NCI-H2081 (cell line): ENCODE measurements at places on chromosomes 2 and 18.
A peak's percentile ranks its signal among the peaks of the same experiment; 100 is the strongest.

DNA sequence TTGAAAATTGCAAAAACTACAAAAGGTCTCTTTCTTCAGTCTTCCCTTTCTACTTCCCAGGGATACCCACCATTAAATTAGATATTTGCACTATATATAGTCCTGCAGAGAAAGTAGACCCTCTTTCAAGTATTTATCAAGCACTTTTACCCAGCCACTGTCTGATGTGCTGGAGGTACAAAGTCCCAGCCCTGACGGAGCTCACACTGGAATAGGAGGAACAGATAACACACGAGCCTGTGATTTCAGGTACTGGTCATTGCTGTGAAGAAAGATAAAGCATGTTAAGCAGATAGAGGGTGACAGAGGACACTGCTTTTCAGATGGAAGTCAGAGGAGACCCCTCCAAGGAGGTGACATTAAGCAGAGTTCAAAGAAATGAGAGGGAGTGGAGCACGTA lies 19.6 kb downstream of the SEC11C start:
- DNase-seq: no peak

GRCh38 chr2:222042666-222043065 lies 256.1 kb downstream of the PAX3 start:
- no peak for DNase-seq

DNA sequence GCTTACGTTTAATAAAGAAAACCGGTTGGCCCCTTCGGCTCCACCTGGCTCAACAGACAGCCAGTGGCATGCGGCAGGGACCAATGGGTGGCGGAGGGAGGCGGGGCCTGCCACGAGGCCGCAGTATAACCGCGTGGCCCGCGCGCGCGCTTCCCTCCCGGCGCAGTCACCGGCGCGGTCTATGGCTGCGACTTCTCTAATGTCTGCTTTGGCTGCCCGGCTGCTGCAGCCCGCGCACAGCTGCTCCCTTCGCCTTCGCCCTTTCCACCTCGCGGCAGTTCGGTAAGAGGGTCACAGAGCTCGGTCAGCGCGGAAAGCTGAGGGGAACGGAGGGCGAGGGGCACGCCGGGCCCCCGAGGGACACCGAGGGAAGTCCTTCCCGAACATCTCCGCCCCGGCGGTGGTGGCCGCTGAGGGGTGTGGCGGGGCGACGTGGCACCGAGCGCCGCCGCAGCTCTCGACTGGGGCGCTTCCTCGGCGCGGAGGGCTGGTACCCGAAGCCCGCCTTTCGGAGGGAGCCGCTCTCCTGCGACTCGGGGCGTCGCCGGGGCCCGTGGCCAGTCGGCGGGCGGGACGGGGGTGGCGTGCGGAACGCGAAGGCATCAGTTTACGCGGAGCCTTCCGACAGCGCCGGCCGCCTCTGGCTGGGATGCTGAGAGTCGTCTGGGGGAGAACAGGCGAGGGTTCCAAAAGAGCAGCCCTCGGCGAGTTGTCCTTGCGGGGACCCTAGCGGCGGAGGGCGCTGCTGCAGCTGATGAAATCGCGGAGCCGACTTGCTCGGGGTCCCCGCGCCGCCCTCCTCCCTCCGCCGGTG lies at the start of gene MTHFD2:
Gene MTHFD2, plus strand, starts transcription at position 155 of the 814 bp plus-strand sequence. Its CDS starts 27 bp downstream, at position 182.
- peak; percentile 98 for DNase-seq

- no peak for DNase-seq
Observed at GRCh38 chr2:168643979-168644378, 158.5 kb upstream of the NOSTRIN start.

GRCh38 chr18:68263481-68263880 lies 451.4 kb downstream of the TMX3 start:
- no peak for DNase-seq

GRCh38 chr2:80496346-80496745 lies 191.8 kb upstream of the LRRTM1 start:
- no peak for DNase-seq

GRCh38 chr18:11050966-11051365 lies 98.4 kb downstream of the PIEZO2 start:
- DNase-seq: no peak

DNA sequence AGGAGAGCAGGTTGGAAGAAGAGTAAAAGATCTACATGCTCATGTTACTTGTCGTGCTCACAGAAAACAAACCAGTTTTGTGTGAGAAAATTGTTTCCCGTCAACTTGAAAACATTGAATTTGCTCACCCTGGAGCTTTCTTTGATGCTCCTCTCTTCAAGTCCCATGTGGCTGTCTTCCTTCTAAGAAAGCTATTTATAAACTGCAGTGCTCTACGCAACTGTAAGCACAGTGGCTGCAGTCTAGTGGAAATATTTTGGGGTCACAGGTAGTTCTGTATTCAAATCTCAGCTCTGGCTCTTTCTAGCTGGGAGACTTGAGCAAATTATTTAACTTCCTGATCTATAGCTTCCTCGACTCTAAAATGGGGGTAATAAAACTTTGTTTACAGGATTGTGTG lies 211.8 kb downstream of the PLCL1 start:
- no peak for DNase-seq

- no peak for DNase-seq
Observed at GRCh38 chr18:56475250-56475649, 163.1 kb downstream of the TXNL1 start.

- no peak for DNase-seq
Observed at GRCh38 chr2:236607471-236608187, 38.0 kb downstream of the ACKR3 start.

- DNase-seq: no peak
Observed at GRCh38 chr2:172613040-172613439, 57.1 kb downstream of the PDK1 start.

- DNase-seq: no peak
Observed at GRCh38 chr2:119324685-119325270, 41.9 kb downstream of the C2orf76 start.

- DNase-seq: no peak
Observed at GRCh38 chr2:18924386-18924785, 335.0 kb upstream of the NT5C1B start.

GRCh38 chr2:16156411-16156810 lies 216.1 kb downstream of the MYCN start:
- DNase-seq: no peak

DNA sequence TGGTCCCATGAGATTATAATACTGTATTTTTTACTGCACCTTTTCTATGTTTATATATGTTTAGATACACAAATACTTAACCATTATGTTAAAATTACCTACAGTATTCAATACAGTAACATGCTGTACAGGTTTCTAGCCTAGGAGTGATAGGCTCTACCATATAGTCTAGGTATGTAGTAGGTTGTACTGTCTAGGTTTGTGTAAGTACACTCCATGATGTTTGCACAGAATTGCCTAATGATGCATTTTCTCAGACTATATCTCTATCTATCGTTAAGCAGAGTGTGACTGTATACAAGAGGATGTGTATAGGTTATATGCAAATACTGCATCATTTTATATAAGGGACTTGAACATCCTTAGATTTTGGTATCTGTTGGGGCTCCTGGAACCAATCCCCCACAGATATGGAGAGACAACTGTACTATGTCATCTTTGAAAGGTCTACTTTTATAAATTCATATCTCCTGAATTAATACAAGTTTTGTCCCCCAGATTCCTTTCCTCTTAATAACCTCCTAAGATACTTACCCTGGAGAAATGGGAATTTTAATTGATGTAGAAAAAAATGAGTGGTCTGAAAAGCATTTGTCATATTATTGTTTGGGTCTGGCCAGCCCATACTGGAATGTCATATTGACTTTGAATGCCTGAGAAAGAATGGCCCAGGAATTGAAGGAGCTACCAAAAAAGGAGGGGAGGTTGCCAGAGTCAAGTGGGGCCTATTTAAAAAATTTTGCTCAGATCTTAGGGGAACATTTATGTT lies 36.6 kb downstream of the EHBP1 start:
- no peak for DNase-seq

- DNase-seq: no peak
Observed at GRCh38 chr18:77210249-77210648, 39.4 kb upstream of the GALR1 start.

- DNase-seq: no peak
Observed at GRCh38 chr2:240319855-240320203, 115.6 kb upstream of the GPC1 start.

GRCh38 chr2:101887328-101887727 lies 104.4 kb upstream of the IL1R2 start:
- no peak for DNase-seq

GRCh38 chr18:44735096-44735495 lies 54.4 kb downstream of the SETBP1 start:
- DNase-seq: no peak

DNA sequence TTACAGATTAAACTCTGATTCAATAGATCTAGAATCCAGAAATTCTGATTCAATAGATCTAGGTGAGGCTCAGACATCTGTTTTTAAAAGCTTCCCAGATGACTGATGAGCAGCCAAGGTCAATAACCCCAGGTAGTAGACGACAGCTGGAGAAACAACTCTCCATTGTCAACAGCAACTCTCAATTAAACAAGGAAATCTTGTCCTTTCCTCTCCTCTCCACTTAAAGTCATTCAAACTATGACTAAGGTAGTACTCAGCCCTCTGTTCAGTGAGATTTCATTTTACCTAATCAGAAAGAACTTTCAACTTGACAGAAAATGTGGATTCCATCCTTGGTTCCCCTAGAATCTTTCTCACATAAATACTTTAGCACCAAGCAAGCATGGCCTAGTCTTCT lies 94.6 kb upstream of the SCG2 start:
- DNase-seq: no peak

- DNase-seq: no peak
Observed at GRCh38 chr2:43989545-43989944, 6.2 kb downstream of the LRPPRC start.

DNA sequence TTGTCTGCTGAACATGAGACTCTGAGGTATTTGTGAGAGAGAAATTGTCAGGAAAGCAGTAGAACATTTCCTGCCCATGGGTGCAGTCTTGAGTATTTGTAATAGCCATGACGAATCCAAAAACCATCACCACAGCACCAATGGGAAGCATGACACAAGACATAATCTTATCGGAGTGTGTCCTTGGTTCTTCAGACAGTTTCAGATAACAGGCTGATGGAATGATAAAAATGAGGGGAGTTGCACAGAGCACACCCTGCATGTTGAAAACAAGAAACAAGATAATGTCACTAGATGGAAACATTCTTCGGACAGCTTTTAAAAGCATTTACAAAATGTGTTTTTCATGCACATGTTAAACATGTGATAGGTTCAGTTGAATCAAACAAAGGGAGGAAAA lies 56.9 kb downstream of the SLC38A11 start:
- DNase-seq: no peak

GRCh38 chr18:56861244-56861643 lies 210.1 kb downstream of the WDR7 start:
- peak; percentile 66 for DNase-seq

DNA sequence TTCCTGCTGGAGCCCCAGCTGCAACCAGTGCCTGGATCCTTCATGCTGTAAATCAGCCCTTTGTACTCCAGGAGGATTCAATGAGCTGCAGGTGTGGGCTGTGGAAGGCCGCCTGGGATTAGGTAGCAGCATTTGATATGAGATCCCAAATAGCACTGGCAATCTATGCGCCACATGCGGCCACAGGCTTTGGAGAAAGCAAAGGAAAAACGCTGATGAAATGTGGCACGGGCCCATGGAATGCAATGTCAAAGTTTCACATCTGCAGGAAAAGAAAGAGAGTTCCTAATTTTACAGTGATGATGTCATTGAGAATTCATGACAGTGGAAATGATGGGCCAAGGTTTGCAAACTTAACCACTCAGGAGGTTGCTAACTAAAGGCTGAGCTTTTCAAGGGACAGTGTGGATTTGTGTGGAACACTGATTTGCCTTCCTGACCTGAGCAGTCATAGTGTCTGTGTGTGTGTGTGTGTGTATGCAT lies 216.4 kb upstream of the OSR1 start:
- peak; percentile 79 for DNase-seq

DNA sequence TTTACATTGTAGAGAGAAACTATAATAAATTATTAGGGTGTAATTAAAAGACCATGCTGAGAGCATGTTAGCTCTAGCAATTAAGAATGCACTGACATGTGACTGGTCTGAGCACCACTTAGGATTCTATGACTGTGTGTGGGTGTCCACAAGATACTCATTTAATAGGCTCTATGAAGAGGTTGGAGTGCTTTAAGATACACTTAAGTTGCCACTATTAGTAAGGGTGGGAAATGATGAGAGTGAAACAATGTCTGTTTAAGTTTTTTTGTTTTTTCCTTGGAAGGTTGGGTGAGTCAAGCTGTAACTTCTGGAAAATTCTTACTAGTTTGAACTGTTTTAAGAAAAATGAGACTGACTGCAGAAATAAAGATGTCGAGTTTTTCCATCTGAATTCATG lies 1.8 kb upstream of the FAP start:
- no peak for DNase-seq

DNA sequence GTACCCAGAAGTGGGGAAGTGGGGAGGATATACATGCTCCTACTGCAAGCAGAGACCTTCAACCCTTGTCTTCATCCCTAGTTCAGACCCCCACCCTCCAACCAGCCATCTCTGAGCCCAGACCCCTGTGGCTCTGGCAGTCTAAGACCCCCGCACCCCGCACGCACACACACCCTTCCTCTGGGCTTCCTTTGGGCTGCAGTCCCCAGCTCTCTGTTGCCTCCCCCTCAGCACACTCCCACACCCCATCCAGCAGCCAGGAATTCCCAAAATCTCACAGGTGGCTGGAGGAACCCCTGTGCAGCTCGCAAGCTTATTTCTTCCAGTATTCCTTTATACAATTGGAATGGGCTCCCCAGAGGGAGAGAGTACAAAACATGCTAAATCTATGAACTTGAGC lies 13.9 kb upstream of the GYPC start:
- DNase-seq: no peak
